ENCODE measurements at places on chromosomes 12 and 14.

DNA sequence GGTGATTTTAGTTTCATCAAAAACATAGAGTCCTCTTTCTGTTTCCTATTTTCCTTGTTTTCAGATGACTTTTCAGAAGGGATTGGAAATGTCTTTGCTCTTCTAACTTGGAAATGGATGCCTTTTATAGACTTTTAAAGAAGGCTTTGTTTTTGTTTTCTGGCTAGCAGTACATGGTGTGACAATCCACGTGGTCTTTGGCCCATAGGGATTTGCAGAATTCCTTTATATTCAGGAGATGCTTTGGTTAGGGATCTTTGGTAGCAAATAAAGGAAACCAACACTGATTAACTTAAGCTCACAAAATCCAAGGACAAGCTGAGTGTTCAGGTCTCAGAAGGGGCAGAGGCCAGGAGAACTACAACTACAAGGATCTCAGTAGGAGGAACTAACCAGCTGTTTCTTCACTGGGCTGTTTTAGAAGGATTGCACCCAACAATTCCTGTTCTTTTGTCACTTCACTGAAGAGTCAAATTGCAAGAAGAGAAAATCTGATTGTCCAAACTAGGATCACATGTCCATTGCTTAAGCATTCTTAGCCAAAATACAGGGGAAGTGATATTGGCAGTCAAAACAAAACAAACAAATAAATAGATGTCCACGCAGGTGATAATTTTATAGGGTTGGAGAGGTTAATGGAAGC, 58.6 kb upstream of the MANSC4 start:
- no peak for DNase-seq

DNA sequence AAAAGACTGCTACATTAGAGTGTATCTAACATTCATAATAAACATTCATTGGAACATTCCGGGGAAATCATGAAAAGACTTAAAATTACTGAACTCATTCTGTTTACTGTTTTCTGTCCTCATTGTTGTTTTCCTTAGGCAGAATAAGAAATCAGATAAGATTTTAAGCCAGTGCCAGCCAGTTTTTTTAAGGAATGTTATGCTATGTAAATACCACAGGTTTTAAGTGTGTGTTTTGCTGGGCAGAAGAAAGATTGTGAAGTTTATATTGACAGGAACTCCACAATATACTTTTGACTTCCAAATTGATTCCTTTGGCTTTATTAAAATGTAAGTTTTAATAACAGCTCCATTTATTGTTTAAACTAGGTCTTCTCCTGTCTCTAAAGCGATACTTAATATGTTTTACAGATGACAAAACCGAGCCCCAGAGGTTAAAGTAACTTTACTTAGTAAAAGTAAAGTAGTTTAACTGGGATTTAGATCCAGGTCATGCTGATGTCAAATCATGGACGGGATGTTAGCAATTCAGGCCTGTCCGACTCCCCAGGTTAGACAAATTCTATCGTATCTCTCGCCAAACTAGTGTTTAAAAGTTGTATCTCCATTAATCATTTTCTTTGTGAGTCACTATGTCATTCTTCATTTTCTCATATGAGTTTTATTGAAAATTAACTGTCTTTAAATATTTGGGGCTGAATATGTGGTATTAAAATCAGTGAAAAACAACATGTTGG, 1.7 kb downstream of the LARP4 start:
- no peak for DNase-seq

DNA sequence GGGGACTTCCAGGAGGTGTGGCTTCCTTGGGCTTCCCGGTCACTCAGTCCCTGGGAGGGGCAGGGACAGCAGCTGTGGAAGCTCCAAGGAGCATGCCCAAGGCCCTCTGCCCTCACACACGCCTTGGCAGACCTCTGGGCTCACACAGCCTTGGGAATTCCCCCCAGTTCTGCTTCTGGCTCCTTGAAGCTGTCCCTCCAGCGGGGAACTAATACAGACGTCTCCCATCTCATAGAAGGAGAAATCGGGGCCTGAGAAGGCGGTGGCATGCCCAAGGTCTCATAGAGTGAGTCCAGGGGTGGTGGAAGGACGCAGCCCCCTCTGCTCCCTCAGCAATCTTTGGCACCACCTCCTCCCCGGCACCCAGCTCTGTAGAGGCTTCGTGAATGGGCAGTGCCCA, 15.7 kb upstream of the TMEM119 start:
- DNase-seq: no peak

DNA sequence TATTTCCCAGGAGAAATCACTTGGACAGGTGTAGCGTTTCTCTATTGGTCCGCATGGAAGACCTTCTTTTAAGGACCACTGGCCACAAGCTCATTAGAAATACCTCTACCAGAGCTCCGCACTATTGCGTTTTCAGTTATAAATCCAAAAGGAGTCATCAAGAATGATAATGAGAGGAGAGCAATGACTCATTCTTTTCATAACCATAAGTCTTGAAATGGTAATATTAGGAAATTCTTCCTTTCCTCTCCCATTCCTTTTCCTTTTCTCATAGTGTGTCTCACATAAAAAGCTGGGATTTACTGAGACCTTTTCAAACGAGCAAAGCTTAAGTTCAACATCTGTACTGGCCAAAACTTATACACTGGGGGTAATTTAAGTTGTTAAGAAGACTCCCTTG, 215.7 kb downstream of the CPNE8 start:
- DNase-seq: no peak

DNA sequence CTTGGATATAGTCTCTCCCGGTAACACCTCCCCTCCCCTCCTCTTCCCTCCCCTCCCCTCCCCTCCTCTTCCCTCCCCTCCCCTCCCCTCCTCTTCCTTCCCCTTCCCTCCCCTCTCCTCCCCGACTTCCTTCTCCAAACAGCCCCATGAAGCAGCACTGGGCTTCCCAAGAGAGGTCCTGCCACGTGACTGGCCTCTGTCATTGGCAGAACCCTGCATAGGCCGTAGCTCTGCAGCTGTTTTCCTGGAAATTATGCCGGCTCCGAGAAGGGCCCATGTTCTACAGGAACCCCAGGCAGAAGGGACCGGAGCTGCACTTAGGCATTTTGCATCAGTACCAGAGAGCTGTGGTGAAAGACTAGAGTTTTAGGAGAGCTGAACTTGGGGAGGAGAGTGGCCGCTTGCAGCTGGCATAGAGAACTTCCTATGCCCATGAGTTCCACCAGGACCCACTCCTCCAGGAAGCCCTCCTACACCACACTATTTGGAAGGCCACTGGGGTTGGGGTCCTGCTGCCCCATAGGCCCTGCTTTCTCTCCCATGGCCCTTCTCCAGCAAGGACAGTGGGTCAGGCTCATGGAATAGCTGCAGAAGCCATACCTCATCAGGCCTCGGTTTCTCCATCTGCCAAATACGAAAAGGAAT, 5.1 kb upstream of the TNFAIP2 start:
- DNase-seq: no peak

- no peak for DNase-seq
Measured at GRCh38 chr12:111274777-111275176, 94.1 kb downstream of the PHETA1 start.

DNA sequence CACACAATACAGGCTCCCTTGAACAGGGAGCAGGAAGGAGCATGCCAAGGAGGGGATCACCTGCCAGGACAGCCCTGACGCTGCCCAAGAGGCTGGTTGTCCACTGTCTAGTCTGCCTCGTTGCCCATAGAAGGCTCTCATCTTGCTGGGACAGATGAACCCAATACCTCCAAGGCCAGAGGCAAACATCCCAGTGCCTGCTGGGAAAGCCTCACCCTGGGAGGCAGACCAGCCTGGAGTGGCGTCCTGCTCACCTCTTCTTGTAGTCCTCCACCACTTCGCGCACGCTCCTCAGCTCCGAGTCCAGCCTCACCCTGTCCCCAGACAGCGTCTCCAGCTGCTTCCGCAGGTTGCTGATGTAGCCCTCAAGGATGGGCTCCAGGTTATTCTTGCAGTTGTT, 2.4 kb downstream of the KRT73 start:
- no peak for DNase-seq

- no peak for DNase-seq
Measured at GRCh38 chr12:81295251-81295650, 217.4 kb downstream of the ACSS3 start.

DNA sequence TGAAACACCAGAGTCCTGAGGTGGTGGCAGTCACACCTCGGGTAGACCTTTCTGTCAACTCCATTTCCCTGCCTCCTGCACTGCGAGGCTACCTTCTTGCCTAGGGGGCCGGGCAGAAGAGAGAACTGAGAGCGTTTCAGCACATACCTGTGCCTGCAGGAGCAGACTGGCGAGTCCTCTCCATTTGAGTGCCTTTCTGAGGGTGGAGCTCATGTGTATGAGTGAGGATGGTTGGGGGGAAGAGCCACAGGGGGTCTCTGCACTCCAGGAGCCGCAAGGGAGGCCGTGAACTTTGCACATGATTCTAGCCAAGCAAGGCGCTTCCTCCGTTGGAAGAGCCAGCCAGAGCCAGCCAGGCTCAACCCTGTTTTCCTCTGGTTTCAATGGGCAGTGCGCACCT, 31.0 kb upstream of the CCND2 start:
- DNase-seq: no peak

DNA sequence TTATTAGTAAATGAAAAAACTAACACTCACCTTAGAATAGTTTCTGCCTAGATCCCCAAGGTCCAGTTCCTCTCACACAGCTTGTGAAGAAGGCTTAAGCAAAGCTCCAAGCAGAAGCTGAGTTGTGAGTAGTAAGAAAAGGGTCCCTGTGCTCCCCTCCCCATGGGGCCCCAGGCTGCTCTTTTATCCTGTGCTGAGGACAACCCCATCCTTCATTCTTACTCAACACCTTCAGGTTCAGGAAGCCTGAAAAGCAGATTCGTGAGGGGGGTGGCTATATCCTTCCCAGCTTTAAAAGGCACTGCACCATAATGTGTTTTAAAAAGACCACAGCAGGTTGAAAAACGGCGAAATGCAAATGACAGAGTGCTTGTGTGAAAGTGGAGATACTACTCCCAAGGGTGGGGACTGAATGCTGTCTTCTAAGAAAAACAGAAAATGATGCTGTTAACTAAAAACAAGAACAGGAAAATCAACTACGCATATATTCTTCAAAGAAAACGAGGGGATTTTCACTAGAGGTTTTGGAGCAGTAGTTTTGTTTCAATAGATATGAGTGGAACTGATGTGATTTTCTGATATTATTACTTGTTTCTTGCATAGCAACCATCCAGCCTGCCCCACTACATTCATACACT, 182.7 kb downstream of the KTN1 start:
- DNase-seq: no peak

DNA sequence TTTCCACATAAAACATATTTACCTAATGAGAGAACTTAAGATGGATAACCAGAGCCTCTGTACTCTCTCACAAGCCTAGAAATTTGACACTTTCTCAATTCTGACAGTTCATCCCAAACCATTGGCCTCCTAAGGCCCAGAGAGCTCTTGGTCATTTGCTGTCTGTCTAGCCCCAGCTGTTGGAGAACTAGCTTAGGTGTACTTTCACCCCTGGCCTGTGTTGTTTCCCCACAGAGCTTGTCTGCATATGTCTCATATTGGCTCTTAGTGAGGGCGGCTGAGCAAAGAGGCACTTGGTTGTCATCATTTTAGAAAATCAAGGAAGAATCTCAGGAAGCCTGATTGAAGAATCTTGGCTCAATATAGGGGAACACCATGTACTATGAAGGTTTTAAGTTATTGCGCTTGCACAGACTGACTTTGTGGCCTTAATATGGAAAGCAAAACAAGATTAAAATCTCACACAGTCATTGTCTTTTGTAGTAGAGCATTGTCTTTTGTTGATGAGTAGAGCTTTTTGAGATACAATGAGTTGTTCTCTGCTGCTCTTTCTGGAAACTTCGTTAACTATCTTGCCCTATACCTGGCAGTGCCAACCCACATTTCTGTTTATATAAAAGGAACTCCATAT, 324.6 kb downstream of the RAD51B start:
- no peak for DNase-seq

DNA sequence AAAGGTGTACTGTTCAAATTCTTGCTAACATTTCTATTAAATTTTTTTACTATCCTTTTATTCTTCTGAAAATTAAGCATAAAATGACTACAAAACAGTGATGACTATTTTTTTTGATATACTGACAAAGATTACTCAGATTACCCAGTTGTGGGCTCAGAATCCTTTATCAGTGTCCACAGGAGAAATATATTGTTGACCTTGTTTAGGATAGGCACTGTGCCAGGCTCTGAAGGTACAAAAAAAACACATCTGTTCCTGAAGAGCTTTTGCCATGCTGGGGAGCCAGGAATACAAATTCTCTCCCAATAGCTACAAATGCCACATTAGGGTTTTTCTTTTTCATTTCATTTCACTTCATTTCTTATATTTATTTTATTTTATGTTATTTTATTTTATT, 26.9 kb upstream of the GCH1 start:
- DNase-seq: peak; percentile 91

DNA sequence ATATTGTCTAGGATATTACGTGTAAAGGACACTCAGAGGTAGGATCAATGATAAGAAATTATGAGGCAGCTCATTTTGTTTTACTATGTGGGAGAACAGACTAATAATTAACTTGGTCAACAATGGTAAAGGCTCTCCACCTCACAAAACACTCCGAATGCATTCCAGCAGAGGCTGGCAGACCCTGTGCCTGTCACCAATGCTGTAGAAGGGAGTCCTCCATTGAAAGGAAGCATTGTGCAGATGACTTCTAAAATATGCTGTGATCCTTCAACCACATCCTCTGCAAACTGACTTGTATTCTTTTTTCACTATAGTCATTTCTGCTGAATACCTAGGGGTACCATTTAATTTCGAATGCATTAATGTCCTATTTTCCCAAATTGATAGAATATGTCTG, 119.6 kb upstream of the EEA1 start:
- no peak for DNase-seq

DNA sequence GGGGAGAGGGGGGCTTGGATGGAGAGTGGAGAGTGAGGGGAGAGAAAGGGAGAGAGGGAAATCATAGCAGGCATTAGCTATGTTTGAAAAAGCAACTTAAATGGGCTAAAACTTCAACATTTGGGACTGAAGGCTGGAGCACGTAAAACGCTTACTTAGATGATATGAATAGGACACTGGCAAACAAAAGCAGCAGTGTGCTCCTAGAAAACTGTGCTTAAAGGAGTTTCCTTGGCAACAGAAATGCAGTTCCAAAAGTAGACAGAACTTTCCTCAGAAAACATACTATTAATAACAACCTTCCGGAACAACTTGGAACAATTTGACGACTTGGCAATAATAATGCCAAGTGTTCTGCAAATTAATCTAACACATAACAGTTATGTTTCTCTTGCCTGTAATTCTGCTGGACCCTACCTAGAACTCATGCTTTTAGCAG, 235.5 kb upstream of the NPAS3 start:
- no peak for DNase-seq

GRCh38 chr14:104266631-104267575, 128.5 kb downstream of the KIF26A start:
- DNase-seq: no peak

DNA sequence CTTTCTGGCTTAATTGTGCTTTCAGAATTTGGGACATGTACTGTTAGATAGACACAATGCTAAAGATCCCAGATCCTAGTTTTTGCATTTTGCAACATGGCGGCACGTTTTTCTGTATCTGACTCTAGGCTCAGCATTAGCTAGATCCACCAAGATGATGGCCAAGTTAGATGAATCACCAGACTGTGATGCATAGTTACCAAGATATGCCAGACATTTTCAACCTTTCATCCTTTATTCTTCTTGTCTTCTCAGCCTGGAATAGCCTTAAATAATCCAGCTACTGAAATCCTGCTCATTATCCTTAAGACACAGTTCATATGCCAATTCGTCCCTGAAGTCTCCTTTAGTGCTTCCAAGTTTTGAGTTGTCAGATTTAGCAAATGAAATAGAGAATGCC, 144.9 kb upstream of the CRY1 start:
- no peak for DNase-seq

- no peak for DNase-seq
Measured at GRCh38 chr12:3313066-3313465, 177.9 kb upstream of the PRMT8 start.
